GM12878 (cell line): ENCODE measurements at places on chromosomes 4 and X.

DNA sequence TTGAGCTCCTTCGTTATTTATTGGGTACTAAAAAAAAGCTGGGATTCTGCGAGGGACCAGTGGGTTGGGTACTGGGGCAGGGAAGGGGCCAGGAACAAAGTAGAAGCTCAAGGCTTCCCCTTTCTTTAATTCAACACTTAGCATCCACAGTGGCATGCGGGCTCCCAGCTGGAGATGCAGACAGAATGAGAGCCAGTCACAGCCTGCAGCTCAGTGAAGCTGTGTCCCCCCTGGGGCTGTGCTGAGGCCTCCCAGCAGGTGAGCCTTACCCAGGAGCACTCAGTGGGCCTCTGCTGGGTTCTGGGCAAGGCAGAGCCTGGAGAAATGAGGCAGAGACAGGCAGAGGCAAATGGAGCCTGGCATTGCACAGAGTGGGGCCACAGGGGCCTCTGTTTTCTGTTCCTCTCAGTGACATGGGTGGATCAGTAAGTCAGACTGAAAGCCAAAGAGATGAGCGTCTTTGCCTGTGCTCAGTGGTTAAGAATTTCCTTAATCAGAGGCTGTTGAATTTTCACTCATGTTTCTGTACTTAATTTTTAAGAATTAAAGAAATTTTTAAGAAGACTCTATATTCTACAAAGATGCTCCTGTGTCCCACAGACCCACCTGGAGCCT lies 181.4 kb upstream of the RBPJ start:
- no peak for DNase-seq

- no peak for DNase-seq
These were observed 44.4 kb downstream of the FIP1L1 start for GRCh38 chr4:53421791-53422190.

DNA sequence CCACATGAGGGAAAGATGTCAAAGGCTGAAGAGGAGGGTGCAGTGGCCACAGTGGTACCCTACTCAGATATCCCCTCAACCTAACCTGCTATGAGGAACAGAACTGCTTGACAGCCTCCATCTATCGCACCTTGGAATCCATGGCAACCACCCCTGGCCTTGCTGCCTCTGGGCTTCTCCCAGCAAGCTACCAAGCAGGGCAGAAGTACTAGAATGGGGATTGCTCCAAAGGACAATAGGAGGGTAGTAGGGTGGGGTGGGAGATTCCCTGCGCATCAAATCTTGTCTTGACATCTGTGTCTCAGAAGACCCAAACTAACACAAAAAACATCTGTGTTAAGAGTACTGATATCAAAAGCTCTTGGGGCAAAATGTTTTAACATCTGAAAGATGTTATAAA lies 118.2 kb downstream of the FBXW7 start:
- DNase-seq = no peak

DNA sequence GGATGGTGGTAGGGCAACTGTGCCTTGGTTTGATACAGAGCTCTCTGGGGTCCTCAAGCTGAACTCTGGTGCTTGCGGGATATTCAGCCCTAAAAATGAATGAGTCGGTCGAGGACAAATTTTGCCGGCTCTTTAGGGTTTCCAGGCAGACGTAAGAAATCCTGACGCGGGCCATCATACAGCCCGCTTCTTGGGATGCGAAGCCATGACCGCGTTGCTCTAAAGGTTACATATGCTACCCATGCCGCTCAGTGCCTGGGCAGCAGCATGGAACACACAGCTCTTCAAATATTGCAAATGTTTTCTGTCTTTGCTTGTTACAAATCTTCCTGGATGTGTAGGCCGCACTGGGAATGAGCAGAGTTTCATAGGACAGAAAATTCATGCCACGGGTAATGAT lies 55.6 kb downstream of the NBDY start:
- no peak for DNase-seq

DNA sequence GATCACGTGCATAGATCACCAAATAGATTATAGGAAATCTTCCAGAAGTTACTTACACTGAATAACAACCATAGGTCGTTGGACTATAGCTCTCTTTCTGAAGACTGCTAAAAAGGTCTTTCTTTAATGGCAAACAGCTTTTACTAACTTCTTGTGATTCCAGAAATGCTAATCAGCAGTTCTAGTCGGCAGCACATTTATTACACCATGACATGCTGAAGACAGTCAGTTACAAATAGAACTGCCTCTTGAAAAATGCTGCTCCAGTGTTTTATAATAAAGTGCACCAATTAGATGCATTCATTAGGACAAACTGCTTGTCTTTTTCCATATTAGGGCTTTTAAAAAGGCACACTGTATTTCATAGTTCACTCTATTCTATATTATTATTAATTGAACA lies 488.2 kb downstream of the PABPC4L start:
- no peak for DNase-seq

DNA sequence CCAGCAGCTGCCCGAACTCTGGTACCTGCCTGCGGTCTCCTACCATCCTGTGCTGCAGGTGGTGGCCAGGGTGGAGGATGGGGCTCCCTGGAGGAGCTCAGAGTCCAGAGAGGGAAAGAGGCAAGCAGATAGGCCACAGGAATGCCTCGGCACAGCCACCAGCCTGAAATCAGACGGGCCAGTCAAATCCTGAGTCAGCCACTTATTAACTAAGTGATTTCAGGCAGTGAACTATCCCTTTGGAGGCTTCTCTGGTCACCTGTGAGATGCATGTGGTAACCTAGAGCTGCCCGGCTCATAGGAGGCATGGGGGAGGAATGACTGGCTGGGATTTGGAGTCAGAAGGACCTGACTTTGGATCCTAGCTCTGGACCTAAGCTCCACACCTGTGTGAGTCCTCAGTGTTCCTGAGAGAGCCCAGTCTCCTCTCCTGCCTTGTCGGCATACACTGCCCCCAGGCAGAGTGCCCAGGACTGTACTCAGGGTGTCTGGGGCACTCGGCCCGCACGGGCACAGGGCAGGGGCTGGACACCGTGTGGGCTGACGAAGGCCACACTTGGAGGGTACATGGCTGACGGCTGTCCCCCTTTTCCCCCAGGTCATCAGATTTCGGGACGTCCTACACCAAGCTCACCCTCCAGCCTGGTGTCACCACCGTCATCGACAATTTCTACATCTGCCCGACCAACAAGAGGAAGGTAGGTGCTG lies 96.4 kb upstream of the PSAPL1 start:
- DNase-seq = no peak

DNA sequence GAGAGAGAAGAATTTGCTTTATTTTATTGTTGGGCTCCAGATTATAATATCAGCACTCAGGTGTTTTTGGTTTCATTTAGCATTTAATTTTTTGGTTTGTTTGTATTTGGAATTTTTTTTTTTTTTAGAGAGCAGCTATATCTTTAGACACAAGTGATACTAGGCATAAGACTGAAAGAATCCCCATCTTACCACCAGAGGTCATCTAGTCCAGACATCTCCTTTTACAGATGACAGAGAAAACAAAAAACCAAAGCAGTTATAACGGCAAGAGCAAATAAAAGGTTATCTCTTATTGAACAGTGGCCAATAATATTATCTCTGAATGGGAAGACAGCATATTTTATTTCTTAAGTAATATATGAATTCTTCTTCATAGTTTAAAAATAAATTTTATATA lies 22.8 kb downstream of the USP38 start:
- DNase-seq = no peak

GRCh38 chrX:153474718-153475117 lies 4.3 kb upstream of the HAUS7 start:
- DNase-seq = no peak

DNA sequence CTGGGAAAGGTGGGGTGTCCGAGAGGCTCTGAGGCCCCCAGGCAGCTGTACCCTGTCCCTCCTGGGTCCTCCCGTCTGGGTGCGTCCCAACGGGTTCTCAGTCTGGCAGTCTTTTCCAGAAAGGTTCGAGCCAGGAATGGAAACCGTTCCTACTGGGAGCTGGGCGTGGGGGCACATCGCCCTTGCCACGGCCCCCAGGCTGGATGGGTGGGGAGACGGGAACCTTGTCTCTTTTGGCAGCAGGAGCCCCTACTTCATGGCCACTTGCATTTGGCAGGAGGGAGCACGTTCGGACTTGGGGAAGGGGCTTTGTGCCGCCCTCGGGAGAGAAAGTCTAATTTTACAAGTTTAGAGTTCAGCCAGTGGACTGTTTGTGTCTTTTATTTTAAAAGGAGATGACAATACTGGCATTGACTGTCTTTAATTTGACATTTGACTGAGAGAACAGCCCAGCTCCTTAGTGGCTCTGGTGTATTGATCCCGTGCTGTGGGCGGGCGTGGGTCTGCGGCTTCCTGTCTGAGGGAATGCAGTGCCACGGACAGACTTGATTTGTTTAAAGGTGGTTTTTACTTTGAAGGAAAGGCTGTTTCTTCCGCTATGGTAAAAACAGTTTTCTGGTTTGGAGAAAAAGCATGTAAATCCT lies 95.1 kb downstream of the SORCS2 start:
- no peak for DNase-seq

DNA sequence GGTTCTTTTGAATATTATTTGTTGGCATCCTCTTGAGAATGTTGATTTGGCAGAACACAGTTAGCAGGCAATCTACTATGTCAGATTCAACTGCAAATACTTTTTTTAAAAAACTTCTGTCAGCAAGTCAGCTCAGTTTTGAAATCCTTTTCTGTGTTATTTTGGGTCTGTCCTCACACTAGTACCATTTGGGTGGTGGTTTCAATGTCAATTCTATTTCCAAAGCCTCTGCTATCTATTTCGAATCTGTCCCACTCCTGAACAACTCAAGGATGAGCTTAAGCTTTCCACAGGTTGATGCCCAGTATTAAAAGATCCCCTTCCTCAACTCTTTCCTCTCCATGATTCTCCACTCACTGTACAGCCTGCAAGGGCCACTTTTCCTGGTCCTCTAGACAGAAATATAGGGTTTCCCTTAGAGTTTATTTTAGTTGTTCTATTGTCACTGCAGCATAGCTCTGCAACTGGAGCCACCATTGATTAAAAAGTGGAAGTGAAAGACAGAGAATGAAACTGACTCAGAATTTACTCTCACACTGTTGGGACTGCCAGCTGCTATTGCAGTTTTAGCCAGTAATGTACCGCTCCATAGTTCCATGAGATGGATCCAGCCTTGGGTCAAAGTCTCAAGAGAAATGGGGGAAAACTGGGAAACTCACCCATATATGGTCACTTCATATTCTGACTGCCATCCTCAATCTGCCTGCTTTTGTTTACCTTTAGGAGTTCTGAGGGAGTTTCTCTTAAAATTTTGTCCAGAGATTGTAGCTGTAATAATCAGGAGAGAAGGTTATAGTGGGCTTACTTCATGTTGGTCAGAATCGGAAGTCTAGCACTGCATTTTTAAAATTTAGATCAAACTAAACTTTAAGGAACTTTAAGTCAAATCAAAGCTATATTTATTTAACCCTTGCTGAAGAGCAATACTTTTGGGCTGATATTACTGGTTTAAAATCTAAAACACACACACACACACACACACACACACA lies 14.6 kb downstream of the HDX start:
- DNase-seq = peak; percentile 19

DNA sequence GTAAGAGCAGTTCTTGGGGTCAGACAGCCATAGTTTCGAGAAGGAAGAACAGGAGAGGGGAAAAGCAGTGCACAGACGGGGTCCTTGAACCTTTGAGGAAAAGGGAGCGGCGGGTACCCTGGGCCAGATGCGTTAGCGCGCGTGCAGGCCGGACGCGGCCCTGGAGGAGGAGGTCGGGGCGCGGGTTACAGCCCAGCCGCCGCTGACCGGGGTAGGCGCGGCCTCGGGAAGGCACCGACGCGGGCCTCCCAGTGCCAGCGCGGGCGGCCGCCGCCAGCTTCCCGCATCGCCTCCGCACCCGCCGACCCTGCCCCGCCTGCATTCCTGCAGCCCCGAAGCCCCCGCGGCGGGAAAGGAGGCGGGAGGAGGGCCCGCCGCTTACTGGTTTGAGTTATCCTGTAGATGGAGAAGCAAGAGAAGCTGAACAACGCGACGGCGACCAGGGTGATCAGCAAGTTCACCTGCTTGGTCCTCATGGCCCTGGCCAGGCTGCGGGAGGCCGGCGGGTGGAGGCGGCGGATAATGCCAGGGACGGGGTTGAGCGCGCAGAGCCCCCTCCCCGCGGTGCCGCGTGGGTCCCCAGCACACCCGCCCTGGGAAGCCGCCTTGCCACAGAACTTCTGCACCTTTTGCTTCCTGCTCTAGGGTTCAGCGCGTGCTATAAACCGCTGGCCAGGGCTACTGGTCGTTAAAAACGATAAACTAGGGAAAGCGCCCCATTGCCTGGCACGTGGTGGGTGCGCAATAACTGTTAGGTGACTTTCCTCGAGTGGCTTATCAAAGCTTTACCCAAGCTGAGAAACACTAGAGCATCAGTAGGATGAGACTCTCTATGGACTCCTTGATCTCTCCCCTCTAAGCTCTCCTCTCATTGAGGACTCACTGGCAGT lies at the start of gene MGAT4D:
Gene MGAT4D, minus strand, starts transcription at position 547 of the 890 bp plus-strand sequence. Its CDS starts 71 bp downstream, at position 476.
- no peak for DNase-seq

- DNase-seq = no peak
These were observed 464.9 kb downstream of the GRXCR1 start for GRCh38 chr4:43357252-43357974.

GRCh38 chrX:40100537-40101429 lies 3.0 kb upstream of the BCOR start:
- DNase-seq = no peak

DNA sequence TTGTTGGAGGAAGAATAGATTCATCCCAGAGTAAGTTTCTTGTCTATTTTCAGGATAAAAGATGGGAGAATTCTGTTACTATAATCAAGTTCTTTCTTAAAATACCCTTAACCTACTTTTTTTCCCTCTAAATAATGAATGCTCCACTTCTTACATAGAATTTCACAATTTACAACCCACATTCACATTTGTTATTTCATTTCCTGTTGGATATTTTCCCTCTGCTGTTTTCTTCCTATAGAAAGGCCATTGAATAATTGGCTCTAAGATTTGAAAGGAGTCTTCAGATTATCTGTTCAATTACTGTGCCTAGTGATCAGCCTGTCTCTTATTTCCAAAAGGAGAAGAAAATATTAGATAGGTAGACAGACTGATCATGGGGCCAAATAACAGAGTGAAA lies 79.7 kb downstream of the CPE start:
- no peak for DNase-seq

DNA sequence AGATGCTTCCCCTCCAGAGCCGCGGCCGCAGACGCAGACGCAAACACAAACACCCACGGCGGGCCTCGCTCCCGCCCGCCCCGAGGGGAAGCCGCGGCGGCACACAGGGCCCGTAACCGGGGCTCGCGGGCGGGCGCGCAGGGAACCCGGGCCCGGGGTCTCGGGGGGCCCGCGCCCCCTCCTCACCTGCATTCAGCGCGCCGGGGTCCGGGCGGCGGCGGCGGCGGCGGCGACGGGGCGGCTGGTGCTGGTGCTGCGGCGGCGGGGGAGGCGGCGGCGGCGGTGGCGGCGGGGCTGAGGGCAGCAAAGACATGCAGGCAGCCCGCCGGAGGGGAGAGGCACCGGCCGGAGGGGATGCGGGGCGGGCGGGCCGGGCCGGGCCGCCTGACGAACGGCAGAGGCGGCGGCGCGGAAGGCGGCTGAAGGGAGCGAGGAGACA lies 255 bp upstream of the CNOT6L start:
- DNase-seq = no peak

DNA sequence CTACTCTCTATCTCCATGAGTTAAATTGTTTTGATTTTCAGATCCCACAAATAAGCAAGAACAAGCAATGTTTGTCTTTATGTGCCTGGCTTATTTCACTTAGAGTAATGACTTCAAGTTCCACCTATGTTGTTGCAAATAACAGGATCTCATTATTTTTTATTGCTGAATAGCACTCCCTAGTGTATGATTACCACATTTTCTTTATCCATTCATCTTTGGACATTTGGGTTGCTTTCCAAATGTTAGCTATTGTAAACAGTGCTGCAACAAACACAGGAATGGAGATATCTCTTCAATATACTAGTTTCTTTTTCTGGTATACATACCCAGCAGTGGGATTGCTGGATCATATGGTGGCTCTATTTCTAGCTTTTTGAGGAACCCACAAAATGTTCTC lies 136.0 kb downstream of the SLITRK2 start:
- DNase-seq = no peak
